ENCODE measurements at places on chromosomes 11 and 22. TPM values are rescaled to one million over a fixed set of nuclear protein-coding genes. Genes with fewer than 3 reads are reported as not detected.

OOSP2 gene
- total RNA-seq = not detected

CLDN5 gene
- not detected for total RNA-seq

CCDC116 gene
- total RNA-seq = not detected

FAT3 gene
- 0.16 TPM for total RNA-seq

SCARF2 gene
- total RNA-seq = 50.5 TPM

MPEG1 gene
- total RNA-seq = not detected

MAPK11 gene
- total RNA-seq = 1.3 TPM

CAT gene
- 53.9 TPM for total RNA-seq

SESN3 gene
- 0.66 TPM for total RNA-seq

RFPL1 gene
- total RNA-seq = not detected

CTSC gene
- total RNA-seq = 1.6 TPM

FOLR2 gene
- not detected for total RNA-seq

SYT7 gene
- not detected for total RNA-seq

C11orf16 gene
- not detected for total RNA-seq

ESAM gene
- not detected for total RNA-seq

FAR1 gene
- 89.0 TPM for total RNA-seq

MTNR1B gene
- not detected for total RNA-seq

LSP1 gene
- total RNA-seq = 0.50 TPM

TRMT112 gene
- total RNA-seq = 506 TPM

APLNR gene
- total RNA-seq = not detected

LRRC32 gene
- 8.1 TPM for total RNA-seq

All from SJSA1 (cell line).